NCI-H226 (cell line): ENCODE measurements at places on chromosomes 2 and 18.

DNA sequence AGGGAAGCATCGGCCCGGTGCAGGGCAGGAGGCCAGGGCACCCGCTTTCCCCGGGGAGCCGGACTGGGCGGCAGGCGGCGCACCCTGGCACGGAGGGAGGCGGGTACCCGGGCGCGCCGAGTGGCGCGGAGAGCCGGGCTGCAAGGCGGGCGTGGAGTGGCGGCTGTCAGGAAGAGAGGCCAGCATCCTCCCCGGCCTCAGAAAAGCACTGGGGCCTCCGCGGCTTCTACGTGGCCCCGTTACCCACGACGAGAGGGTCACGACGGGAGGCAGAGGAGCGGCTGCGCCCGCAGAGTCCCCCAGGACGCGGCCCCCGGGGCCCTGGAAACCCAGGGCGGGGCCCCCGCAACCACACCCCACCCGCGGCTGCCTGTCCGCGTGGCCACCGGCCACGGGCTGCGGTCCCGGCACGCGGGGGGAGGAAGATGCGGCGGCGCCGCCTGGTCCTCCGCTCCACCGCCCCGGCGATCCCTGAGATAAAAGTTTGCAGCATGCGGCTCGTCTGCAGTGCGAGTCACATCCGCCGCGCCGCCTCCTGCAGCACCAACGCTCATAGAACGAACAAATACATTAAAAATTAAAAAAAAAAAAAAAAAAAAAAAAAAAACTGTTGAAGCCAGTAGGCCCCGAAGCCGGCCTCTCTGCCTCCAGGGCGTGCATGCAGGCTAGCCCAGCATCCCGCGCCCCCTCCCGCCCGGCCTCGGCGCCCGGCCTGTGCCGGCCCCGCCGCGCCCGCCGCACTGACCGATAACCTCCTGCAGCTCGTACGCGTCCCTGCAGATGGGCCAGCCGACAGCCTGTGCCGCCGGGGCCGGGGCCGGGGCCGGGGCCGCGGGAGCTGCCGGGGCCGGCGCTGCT, 683 bp downstream of the STK39 start:
- peak; percentile 51 for DNase-seq

DNA sequence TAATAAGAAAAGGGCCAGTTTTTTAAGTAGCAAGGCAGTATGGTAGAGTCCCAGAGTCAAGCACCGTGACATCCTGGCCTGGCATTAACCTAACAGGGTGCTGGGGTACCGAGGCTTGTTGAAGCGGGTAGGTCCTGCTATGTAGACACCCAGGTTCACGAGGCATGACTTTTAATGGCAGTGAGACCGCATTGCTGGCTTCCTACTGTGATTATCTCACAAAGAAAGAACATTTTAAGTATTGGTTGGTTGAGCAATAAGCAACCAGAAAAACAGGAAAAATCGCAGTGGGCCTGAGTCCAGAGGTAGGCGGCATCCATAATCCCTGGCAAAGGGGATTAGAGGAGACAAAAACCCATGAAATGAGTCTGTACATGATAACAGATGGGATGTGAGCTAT, 927.9 kb upstream of the ACVR2A start:
- DNase-seq: no peak

DNA sequence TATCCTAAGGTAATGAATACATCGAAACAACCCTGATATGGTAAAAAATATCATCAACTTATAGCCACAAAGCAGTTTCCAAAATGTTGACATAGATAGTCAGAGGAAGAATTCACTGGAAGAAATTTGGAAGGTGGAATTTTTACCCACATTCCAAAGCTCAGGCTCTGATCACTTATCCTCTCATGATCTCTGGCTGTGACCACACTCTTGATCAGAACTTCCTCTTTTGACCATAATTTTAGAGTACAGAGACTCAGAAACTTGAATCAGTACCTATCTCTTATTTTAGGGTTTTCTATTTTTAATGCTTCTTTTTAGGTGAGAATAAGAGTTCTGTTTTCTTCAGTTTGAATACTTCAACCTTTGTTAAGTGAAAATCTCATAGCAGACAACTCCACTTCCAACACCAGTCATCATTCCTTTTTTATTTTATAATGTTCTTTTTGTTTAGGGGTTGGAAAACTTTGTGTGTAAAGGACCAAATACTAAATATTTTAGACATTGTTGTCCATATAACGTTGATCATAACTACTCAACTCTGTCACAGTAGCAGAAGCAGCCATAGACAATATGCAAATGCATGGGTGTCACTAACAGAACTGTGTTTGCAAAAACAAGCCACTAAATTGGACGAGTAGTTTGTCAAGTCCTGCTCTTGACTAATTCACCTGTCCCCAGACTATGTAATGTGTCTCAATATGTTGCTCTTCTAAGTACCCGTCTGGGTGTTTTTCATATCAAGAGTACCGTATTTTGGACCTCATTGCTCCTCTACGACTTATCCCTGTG, 891.6 kb upstream of the CRIM1 start:
- DNase-seq: no peak

DNA sequence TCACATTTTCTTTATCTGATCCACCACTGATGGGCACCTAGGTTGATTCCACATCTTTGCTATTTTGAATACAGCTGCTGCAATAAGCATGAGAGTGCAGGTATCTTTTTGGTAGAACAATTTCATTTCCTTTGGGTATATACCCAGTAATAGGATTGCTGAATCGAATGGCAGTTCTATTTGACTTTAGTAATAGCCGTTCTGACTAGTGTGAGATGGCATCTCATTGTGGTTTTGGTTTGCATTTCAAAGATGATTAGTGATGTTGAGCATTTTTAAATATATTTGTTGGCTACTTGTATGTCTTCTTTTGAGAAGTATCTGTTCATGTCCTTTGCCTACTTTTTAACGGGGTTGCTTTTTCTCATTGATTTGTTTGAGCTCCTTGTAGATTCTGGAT, 72.3 kb downstream of the CCDC138 start:
- DNase-seq: no peak

GRCh38 chr2:110770959-110771431, 38.6 kb downstream of the ACOXL start:
- DNase-seq: no peak

DNA sequence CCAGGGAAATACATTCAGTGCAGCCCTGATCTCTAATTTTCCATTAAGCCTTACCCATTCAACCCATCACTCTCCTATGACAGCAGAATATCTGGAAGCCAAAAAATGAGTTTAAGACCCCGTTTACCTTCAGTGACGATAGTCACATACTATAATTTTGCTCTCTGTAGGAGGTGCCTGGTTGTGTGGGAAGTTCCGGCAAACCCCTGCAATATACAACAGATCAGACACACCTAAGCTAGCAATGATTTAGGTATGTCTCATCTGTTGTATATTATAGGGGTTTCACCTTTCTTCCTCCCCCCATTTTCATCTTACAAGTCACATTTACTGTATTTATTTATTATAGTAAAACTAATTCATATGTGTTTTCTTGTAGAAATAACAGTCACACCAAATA, 101.7 kb downstream of the DOCK10 start:
- DNase-seq: no peak

DNA sequence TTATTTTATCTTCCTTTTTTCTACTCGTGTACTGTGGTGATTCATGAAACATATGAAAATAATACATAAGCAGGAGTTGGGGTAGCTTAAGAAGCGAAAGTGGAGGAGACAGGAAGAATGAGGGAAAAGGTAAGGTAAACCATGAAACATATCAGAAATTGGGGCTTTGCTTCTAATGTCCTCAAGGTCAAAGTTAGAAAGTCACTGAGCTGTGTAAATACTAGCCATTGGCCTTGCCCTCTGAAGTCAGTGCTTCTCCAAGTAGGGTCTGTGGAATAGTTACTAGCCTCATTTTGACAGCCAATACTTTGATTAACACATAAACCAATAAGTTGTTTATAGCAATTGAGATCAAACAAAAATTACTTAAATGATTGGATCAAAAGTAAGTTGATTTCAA, 117.2 kb downstream of the MAP4K4 start:
- no peak for DNase-seq

DNA sequence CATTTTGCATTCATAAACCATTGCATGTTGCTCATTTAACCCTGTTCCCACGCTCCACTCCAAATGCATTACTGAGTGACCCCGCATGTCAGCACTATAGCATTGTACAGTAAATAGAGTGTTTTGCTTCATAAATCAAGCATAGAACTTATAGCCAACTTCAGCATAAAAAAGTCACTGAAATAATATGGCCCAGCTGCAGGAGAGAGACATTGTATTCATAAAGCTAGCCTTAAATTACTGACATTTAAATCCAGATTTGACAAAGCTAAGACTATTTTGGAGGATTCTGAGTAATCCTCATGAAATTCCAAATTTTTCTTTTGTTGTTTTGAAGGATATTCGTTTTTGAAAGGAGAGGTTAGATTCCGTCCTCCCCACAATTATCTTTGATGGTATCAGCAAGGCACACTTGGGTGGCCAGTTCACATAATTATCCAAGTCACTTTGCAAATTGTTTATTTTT, 320.9 kb upstream of the TCF4 start:
- no peak for DNase-seq

- DNase-seq: no peak
Observed at GRCh38 chr2:57141269-57141668, 905.3 kb upstream of the VRK2 start.

- DNase-seq: no peak
Observed at GRCh38 chr18:13501891-13502290, 224.5 kb downstream of the FAM210A start.

DNA sequence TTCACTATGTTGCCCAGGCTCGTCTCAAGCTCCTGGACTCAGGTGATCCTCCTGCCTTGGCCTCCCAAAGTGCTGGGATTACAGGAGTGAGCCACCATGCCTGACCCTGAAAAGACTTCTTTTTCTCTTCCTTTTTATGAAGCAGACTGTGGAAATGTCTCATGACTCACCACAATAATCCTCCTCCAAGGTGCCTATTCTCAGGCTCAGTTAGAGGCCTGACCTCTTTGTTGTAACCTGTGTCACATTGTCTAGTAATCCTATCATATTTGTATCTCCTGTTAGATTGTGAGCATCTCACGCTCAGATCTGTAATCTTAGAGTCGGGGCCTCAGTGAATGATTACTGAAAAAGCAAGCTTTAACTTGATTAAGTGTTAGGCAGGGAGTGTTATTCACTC, 18.3 kb upstream of the TAF4B start:
- DNase-seq: no peak

DNA sequence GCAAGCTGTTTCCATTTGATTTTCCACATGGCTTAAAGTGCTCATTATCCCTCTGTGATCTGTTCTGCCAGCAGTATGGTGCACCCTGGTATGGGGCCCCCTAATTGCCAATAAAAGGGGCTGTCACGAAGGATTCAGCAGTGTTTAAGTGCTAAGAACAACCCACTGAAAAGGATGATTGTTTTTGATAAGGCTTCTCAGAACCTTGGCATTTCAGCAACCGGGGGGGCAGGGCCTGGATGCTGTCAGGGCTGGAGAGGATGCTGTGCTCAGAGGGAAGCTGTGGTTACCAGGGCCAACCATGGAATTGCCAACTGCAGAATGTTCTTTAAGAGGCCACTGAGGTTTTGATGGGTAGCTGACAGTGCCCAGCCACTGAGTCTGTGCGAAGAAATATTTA, 117.8 kb downstream of the CTIF start:
- no peak for DNase-seq

- no peak for DNase-seq
Observed at GRCh38 chr18:50687491-50687890, 127.6 kb downstream of the MAPK4 start.

DNA sequence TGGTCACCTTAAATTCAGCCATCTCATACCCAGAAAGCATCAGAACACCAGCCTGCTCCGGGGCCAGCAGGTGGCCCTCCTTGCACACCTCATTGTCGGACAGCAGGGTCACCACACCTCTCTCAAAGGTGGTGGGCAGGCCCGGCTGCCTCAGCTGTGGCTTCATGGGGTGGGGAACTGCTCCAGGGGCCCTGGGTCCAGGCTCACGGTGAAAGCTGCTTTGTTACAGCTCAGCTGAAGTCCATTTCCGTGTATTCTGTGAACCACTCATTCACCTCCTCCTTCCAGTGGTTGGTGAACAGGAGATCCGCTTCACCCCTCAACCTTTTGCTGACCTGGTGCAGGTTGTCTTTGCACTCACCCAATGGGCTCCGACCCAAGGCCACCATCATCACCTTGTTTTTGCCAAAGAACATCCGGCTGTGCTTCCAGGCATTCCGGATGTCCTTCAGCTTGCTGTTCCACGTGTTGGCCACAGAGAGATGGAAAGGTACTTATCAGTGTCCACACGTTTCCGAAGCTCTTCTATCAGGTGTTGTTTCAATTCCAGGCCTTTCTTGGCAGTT, 78.6 kb upstream of the LDLRAD4 start:
- DNase-seq: no peak

DNA sequence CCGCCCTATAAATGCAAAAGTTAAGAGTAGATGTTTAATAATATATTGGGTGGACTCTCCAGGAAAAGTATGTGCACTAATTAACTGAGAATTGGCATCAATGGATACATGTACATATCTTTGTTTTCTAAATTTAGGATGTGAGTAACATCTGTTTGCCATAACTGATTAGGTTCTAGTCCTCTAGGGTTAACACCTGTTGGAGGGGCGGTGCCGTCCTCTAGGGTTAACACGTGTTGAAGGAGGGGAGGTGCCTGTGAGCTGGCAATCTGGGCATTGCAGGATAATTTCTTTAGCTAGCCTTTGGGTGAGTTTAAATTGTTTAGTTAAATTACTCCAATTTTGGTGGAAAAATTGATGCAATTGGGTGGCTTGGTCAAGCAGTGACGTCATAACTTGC, 30.9 kb downstream of the HTR2B start:
- no peak for DNase-seq

- DNase-seq: no peak
Observed at GRCh38 chr2:202337151-202337550, 39.0 kb upstream of the BMPR2 start.

DNA sequence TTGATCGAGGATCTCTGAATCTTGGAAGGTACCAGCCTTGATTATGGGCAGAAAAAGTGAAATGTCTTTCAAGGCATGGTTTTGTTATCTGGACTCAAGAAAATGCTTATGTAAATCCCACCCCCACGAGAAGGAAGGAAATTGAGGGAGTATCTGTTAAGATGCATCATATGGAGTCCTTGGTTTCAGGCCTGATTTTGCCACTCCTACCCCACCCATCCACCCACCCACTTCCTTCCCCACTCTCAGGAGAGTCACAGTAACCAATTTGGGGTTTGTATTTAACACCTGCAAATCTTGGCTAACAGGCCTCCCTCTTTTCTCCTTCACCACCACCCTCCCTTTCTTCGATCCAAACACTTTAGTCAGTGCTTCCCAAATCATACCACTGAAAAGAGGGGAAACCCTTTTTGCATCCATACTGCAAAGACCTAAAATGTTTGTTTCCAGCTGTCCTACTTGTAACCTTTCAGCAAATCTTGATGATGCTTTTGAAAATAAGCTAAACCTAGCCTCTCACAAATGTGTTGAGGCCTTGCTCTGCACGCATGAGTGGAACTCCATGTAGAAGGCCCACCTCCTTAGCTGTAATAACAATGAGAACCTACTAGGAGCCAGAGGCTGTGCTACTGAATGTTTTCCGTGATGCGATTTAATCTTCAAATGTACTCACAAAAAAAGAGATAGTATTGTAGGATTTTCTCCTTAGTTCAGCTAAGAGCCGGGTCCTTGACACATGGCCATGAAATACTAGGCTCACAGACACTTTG, 34.8 kb downstream of the POU3F3 start:
- DNase-seq: no peak
